Posterior cingulate gyrus (tissue), 11 donors: ENCODE measurements at places on chromosomes 5 and 9.
A peak's percentile ranks its signal among the peaks of the same experiment; 100 is the strongest.

DNA sequence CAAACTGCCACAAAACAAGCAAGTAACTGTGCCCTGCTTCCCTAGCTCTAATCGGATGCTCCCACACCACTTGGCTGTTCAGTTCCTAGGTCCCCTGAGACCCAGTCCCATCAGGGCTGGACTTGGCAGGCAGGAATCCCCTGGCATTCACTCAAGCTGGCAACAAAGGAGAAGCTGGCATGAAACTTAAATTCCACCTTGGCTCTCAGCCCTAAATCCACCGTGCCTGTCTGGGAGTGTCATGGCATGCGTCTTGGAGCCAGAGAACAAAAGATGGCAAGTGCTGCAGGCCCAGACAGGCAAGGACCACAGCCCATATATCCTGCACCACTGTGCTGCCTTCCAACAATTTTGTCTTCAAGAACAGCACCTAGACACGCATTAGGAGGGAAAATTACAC, 38.2 kb downstream of the ETF1 start:
- no peak for DNase-seq

DNA sequence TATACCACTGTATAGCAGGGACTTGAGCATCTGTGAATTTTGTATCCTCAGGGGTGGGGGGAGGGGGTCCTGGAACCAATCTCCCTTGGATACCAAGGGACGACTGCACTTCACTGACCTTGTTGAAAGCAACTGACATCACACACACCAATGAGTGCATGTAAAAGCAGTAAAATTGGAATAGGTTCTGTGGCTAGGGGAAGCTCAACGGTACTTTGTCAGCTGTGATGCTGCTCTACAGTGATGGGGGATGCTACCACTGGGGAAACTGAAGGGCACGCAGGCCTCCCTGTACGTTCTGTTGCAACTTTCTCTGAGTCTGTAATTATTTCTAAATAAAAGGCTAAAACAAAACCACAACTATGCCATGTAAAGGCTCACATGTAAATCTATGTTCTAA, 47.0 kb upstream of the RETREG1 start:
- DNase-seq = no peak

DNA sequence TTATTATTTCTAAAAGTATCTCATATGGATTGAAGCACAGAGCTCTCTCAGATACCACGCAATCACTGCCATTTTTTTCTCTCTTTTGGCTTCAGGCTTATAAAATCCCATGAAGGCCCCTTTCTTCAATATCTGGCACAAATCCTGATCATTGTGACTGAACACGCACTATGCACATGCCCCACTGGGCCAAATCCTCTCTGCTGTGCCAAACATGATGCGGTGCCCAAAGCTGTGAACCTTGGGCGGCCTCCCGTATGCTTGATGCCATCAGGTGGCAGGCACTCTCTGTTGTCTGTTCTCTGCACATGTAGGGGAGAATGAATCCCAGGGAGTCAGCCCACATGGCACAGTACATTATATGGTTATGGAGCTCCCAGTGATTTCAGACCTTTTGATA, 375.0 kb upstream of the RGMB start:
- DNase-seq = no peak

- no peak for DNase-seq
Observed at GRCh38 chr5:40986666-40987065, 77.4 kb downstream of the C7 start.

- no peak for DNase-seq
Observed at GRCh38 chr5:82360022-82360421, 81.9 kb upstream of the RPS23 start.

- no peak for DNase-seq
Observed at GRCh38 chr5:10418654-10419345, 22.9 kb upstream of the ROPN1L start.

DNA sequence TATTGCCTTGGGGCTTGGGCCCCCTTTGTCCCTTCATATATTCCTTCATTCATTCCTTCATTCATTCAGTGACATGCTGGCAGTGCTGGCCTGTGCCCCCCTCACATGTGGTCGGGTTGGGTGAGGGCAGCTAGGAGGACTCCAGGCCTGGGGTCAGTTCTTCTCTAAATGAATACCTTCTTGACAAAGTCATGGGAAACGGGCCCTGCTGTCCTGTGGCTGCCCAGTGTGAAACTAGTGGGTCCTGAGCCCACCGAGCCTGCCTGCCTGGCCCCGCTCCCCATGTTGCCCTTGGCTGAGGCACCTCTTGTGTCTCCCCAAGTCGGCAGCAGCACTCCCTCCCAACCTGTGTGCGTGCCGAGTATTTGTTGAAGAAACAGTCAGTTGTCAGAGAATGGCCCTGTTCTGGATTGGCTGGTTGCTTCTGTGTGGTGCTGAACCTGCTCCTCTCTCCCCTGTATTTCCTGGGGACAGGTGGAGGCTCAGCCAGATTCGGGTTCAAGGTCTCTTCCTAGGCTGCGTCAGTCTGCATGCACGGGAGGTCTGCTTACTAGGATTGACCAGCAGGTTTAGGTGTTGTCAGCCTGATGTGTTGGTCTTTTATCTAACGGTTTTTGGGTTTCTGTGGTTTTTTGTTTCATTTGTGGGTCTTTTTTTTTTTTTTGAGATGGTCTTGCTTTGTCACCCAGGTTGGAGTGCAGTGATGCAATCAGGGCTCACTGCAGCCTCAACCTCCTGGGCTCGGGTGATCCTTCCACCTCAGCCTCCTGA, 3.0 kb upstream of the CEL start:
- no peak for DNase-seq

GRCh38 chr5:178113141-178113787, at the start of gene N4BP3:
Gene N4BP3, plus strand, starts transcription at chr5:178113532. Its CDS starts 6,052 bp downstream, at chr5:178119584.
- DNase-seq = no peak

GRCh38 chr9:127450243-127450760, 904 bp downstream of the RPL12 start:
- DNase-seq = no peak

- DNase-seq = no peak
Observed at GRCh38 chr5:38607930-38608564, 51.6 kb upstream of the LIFR start.

GRCh38 chr5:56279979-56280378, 46.8 kb upstream of the ANKRD55 start:
- DNase-seq = no peak

GRCh38 chr9:129595311-129595741, 25.6 kb downstream of the C9orf50 start:
- DNase-seq = no peak

DNA sequence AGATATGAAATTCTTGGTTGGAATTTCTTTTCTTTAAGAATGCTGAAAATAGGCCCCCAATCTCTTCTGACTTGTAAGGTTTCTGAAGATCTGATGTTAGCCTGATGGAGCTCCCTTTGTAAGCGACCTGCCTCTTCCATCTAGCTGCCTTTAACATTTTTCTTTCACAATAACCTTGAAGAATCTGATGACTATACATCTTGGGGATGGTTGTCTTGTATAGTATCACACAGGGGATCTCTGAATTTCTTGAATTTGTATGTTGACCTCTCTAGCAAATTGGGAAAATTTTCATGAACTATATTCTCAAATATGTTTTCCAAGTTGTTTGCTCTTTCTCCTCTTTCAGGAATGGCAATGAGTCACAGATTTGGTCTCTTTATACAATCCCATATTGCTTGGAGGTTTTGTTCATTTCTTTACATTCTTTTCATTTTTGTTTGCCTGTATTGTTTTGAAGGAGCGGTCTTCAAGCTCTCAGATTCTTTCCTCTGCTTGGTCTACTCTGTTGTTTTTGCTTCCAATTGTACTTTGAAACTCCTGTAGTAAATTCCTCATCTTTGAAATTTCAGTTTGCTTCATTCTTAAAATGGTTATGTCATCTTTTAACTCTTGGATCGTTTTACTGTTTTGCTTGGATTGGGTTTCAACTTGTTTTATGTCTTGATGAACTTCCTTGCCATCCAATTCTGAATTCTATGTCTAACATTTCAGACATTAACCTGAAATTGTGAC, 245.2 kb upstream of the TARS1 start:
- no peak for DNase-seq

GRCh38 chr5:88883836-88884607, 1.0 kb upstream of the MEF2C start:
- peak; percentile 46 for DNase-seq

- DNase-seq = no peak
Observed at GRCh38 chr5:98905857-98906688, 22.7 kb downstream of the CHD1 start.

DNA sequence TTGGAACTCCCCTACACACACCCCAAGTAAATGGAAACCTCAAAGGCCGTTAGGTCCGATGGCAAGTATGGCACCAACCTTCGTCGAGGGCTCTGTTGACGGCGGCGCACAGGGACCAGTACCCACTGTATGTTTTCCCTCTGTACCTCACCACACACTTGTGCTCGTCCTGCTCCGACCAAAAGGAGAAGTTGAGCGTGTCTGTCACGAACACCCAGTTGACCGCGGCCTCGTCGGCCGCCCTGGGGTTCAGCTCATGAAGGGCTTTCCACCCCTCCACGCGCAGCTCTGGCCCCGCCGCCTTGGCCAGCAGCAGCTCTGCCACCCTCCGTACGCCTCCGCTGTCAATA, 24.0 kb downstream of the HNRNPK start:
- peak; percentile 25 for DNase-seq

- no peak for DNase-seq
Observed at GRCh38 chr9:111481885-111482636, 2.1 kb downstream of the ECPAS start.

DNA sequence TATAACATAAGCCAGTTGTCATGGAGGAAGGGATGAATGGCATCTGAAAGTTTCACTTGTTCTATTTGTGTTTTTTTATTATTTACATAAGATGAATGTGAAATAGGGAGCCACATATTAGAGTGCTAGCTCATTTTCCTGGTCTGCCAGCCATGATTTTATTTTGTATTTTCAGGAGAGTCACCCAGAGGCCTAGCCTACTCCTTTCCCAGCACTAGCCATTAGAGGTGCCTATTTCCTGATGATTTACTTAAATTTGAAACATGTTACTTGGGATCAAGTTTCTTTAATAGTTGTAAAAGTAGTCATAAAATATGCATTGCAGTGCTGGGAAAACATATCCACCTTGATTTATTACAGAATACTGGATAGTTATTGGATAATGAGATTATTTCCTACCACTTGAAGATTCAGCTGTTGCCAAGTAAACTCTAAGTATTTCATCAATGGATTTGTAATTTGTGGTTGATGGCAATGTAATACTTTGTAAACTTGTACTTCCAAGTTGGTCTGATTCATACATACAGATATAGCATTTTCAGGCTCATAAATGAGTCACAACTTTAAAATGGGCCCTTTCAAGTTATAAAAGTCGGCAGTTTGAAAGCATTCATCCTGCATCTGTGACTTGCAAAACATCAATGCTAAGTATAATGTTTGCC, 50.8 kb downstream of the KCNN2 start:
- DNase-seq = no peak

- no peak for DNase-seq
Observed at GRCh38 chr9:136137321-136138265, 18.9 kb upstream of the TMEM250 start.

GRCh38 chr9:87008667-87009066, 61.4 kb upstream of the GAS1 start:
- DNase-seq = no peak

DNA sequence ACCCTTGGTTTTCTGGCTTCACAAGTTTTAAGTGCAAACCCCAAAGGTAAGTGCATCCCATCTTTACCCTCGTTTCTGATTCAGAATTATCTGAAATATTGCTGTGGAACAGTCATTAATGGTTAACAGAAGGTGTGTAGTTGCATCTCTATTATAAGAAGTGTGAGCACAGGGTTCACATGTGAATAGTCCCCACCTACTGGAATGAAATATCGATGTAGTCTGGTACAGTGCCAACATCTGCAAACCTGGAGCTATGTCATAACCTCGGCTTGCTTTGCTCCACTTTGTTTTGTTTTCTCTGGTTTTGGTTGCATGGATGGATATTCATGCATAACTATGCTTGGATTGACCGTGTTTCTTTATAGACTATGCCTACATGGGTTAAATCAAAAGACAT, 12.6 kb downstream of the HTR4 start:
- DNase-seq = no peak

GRCh38 chr5:20601678-20602100, 613.7 kb upstream of the CDH18 start:
- DNase-seq = no peak

GRCh38 chr5:172541099-172541772, 86.9 kb upstream of the SH3PXD2B start:
- no peak for DNase-seq

DNA sequence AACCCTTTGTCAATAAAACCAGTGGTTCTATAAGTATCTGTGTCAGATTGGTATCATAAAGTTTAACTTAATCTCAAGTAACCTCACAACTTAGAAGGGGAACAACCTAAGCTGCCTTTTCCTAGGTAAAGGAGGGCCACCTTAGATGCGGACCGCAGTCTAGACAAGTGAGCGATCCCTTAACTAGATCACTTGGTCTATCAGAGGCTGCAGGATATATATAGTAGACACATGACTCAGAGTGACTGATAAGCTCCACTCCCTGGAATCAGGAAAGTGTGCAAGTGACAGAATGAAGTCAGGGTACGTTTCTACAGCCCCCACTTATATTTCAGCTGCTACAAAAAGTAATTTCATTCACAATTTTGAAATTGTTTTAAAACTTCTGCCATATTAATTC, 7.4 kb downstream of the REEP5 start:
- no peak for DNase-seq

- DNase-seq = no peak
Observed at GRCh38 chr9:214648-215493, at the start of gene DOCK8. Gene DOCK8, plus strand, starts transcription at chr9:214865. Its CDS starts 112 bp downstream, at chr9:214977.

GRCh38 chr5:83554686-83555085, 83.1 kb downstream of the VCAN start:
- no peak for DNase-seq

DNA sequence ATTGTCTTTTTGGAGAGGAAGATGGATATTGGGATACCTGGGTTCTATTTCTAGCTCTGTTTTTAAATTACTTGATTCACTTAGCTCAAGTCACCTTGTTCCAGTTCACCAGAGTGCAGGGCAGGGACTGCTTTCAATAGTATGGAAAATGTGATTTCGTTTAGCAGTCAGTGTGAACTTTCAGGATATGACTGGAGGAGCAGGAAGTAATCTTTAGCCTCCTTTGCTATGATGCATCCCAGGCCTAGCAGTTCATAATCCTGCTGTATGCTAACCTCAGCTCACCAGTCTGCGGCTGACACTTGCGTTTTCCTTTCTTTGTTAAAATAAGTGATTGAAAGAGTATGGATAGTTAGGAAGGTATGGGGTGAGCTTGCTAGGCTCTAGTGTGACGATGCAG, 169.7 kb downstream of the ARHGAP26 start:
- no peak for DNase-seq

GRCh38 chr5:131984956-131985665, 26.3 kb downstream of the ACSL6 start:
- DNase-seq = peak; percentile 84
